GOT3 (cell line): ENCODE measurements at places on chromosomes 3 and 15.

DNA sequence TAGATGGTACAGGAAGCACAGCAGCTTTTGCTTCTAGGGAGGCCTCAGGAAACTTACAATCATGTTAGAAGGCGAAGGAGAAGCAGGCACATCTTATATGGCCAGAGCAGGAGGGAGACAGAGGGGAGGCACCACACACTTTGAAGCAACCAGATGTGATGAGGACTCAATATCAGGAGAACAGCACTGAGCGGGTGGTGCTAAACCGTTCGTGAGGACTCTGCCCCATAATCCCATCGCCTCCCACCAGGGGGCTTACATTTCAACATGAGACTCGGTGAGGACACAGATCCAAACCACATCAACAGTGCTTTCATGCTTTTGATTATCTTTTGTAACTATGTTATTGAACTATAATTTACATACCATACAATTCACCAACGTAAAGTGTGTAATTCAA lies 7.6 kb upstream of the TMEM44 start:
- DNase-seq = no peak

DNA sequence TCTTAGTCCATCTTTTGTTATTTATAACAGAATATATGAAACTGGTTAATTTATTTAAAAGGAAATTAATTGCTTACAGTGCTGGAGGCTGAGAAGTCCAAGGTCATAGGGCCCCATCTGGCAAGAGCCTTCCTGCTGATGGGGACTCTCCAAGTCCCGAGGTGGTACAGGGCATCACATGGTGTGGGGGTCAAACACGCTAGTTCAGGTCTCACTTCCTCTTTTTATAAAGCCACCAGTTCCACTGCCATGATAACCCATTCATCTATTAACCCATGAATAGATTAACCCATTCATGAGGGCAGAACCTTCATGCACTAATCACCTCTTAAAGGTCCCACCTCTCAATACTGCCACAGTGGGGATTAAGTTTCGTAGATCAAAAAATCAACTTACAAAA lies 659.3 kb downstream of the NAALADL2 start:
- no peak for DNase-seq

DNA sequence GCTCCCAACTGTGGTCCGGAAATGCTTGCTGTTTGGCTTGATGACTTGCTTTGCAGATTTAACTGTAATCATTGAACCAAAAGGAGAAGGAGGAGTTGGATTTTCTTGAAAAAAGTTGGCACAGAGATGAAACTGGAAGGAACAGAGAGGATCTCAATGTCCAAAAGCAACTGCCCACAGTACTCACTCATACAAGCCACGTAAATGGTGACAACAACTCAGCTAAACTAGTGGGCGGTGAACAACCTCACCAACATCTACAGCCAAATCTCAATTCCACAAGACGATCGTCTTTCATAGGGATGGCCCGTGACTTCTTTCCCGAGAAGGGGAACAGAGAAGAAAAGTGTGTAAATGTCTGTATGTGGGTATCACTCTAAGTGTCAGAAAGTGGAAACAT lies 48.1 kb downstream of the MYO5C start:
- no peak for DNase-seq

GRCh38 chr3:82085356-82085755 lies 323.9 kb upstream of the GBE1 start:
- no peak for DNase-seq

DNA sequence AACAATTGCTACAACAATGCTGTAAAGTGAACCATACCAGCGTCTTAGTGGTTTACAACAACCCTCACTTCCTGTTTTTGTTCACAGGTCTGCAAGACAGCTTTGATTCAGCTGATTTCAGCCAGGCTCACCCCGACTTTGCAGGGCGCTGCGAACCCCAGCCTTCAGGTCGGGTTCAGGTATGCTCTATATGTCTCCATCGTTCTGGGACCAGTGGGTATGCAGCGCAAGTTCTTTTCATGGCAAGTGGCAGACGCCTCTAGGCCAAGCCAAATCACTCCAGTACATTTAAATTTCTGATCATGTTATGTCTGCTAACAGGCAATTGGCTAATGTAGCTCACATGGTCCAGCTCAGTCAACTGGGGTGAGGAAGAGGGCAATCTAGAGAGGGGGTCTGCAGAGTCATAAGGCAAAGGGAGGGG lies 52.4 kb upstream of the RGMA start:
- no peak for DNase-seq

GRCh38 chr3:63613561-63613960 lies 38.9 kb upstream of the SNTN start:
- no peak for DNase-seq

- DNase-seq = no peak
Observed at GRCh38 chr15:98083203-98083910, 122.9 kb downstream of the ARRDC4 start.

- DNase-seq = no peak
Observed at GRCh38 chr3:135807879-135808278, 157.6 kb upstream of the PPP2R3A start.

DNA sequence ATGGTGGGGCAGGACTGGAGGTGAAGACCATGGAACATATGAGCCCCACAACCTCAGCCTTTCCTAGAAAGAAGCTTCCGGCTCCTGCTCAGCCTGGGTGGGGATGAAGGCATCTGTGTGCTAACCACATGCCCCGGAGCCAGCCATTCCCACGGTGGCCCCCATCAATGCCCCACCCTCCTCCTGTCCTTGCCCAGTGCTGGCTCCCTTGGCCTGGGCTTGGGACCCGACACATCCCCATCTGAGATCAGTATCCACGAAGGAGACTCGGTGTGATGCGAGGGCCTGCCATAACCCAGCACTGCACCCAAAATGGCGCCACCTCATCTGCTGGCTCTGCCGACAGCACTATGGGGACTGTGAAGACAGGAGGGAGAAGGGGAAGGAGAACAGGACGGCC lies 16.5 kb upstream of the PLXND1 start:
- no peak for DNase-seq

GRCh38 chr3:10964537-10965167 lies 27.9 kb upstream of the SLC6A1 start:
- no peak for DNase-seq
